ENCODE measurements at places on chromosomes 7 and 10.
A peak's percentile ranks its signal among the peaks of the same experiment; 100 is the strongest.

- DNase-seq: no peak
Observed at GRCh38 chr7:35630024-35630972, 64.6 kb downstream of the HERPUD2 start.

DNA sequence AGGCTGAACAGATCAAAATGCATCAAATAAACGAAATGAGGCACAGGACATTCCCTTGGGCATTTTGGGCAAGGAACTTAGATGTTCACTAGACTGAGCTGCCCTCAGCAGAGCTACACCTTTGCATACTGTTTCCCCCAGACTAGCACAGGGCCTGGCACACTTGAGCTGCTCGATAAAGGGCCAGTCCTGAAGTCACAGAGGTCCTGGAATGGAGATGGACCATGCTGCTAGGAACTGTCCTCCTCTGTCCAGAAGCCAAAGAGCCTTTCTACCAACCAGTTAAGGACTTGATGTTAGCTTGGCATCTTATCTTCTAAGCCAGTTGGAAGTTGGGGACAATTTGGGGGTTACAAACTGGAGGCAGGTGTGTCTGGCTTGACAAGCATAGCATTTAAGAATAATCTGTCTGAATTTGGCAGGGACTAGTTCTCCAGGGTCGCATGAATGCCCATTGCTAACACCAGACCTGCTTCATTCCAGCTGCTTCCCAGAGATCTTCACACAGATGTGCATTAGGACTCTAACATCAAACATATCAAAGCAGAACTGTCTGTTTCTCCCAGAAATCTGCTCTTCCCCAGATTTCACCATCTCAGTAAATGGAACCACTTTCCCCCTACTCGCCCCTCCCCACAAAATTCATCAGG, 152.2 kb upstream of the PDE1C start:
- DNase-seq: no peak

DNA sequence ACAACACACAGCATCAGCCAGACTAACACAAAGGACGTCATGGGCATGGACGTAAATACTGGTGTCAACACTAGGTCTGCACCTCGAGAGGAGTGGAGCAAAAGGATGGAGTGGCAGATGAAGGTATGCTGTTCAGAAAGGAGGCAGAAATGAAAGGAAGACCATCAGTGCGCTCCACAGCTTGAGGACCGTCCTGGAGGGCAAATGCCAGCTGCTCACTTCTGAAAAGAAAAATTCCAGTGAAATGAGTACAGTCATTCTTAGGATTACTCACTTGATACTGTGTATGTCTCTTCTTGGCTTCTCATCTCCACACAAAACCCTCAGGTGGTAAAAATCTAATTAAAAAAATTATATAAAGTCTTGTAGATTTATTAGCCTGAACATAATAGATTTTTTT, 44.8 kb downstream of the EGFR start:
- DNase-seq: no peak

DNA sequence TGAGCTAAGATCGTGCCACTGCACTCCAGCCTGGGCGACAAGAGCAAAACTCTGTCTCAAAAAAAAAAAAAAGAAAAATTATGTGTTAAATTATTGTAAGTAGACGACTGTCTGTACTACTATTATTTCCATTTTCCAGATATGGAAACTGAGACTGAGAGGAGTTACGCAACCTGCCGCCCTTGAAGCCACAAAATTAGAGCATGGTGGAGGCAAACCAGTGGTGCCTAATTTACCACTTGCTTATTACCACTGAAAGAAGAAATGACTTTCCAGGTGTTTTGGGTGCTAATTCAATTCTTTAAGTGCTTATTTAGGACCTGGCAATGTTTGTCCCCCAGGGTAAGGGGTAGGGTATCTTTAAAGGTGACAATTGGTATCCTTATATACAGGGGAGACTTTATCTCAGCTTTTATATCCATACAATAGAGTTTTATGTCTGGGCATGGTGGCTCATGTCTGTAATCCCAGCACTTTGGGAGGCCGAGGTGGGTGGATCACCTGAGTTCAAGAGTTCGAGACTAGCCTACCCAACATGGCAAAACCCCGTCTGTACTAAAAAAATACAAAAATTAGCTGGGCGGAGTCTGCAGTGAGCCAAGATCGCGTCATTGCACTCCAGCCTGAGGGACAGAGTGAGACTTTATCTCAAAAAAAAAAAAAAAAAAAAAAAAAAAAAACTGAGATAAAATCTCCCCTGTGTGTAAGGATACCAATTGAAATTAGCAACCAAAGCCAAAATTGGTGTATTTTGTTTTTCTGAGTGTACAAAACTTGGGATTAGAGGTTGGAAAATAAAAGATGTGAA, 16.6 kb upstream of the CAMK1D start:
- DNase-seq: no peak

DNA sequence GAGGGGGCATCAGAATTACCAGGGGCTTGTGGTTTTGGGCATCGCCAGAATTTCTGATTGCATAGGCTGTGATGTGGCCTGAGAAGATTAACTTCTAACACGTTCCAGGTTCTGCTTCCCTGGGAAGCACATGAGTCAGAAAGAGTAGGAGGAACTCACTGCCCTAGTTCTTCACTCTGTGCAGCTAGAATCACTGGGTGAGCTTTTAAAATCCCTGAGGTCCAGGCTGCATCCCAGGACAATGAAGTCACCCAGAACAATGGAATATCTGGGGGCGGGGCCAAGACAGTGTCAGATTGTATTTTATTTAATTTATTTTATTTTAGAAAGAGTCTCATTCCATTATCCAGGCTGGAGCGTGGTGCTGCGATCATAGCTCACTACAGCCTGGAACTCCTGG, 636.5 kb downstream of the CALN1 start:
- no peak for DNase-seq

DNA sequence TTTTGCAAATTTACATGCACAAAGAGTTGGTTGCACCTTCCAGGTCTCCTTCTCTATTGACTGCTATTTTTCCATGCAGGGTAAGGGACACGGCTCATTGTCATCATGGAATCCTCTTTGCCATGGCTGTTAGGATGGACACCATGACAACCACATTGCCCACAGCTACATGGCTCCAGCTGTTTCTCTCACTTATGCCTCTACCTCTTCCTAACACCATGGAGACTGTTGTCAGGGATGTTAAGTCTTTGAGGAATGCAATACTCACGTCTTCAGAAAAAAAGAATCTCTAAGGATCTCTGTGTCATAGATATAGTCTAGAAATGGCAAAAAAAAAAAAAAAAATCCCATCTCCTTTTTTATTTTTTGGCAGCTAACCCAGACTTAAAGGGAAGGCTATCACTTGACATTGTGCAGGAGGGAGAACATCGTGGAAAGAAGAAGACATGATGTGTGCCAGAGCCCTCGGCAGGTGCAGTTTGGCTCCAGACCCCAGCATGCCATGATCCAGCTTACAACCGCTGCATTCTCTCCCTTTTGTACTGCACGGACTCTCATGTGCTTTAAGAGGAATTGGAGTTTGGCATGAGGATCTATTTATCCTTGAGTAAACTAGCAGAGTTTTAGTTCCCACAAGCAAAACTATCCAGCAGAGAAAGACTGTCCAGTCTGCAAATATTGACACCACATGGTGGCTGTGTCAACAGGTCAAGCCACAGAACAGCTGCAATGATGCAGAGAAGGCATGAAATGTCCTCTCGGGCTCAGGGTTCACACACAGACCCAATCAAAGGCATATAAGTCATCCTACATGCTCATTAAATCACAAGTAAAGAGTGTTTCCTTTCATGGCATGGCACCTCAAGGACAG, 70.8 kb downstream of the FRMD4A start:
- no peak for DNase-seq

DNA sequence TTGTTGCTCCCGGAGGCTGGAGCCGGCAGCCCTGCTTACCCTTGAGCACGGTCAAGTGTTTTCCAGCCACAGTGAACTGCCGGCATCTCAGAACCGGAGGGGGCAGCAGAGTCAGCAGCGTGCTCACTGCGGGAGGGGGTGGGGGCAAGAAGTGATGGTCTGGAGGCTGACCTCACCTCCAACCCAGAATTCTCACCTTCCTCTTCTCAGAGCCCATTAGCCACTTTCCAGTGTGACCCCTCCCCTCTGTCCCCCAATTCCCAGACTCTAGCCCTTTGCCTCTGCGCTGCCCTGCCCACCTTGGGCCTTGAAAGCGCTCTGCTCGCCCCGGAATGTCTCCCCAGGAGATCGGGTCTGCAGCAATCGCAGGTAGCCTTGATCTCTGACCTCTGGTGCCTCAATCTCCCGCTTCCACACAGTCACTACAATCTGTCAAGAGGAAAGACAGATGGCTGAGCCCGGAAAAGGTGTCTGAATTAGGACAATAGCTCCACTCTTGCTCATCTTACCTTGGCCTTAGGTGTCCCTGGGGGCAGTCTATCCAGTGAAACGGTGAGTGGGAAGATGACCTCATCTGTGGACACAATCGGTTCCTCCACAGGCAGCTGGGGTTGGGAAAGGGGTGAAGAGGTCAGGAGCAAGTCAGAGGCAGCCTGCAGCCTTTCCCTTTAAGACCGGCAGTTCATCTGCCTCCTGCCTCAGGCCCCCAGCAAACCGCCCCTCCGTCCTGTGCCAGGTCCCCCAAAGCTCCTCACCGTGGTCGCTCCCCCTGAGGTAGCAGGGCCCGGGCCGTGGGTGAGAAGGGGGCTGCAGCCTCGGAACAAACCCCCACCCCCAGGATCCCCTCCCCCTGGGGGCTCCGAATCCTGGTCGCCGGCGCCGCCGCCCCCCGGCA, 942 bp downstream of the TRAPPC14 start:
- peak; percentile 88 for DNase-seq

DNA sequence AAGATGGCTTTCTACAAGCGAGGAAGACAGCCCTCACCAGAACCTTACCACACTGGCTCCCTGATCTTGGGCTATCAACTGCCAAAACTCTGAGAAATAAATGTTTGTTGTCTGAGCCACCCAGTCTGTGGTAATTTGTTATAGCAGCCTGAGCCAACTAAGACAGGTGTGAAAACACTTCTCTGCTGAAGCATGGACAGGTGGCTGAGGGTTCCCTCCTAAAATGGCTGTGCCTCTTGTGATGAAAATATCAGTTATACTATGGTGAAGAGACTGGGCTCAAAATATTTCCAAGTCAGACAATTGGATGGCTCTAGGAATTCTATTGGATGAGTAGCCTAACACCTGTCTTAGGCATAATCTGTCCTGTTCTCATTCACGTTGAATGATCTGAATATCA, 78.1 kb downstream of the CDK1 start:
- no peak for DNase-seq

DNA sequence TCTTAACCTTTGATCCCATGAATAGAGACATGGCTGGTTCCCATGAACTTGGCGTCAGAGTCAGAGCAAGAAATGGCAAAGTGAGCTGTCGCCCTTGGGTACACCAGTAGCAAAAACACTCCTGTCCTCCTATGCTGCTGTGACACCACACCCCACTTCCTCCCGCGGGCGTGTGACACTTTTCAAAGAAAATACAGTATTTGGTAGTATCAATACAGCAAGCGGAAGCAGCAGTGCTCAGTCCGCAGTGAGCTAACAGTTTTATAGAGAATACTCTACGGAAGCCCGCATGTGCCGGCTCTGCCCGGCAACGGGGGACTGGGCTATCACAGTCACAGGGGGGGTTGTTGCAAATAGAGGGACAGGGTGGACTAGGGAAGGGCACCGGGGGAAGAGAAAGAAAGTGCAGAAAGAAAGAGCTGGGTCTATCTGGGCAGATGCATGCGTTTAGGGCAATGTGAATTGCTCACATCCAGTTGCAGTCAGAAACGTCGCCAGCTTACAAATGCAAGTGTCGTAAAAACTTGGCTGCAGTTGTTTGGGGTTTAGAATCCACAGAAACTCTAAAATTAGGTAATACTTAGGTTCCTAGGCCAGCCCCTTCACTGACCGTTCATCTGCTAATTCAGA, 49.8 kb downstream of the PRKCQ start:
- no peak for DNase-seq

- no peak for DNase-seq
Observed at GRCh38 chr10:95434583-95434982, 126.6 kb downstream of the SORBS1 start.

DNA sequence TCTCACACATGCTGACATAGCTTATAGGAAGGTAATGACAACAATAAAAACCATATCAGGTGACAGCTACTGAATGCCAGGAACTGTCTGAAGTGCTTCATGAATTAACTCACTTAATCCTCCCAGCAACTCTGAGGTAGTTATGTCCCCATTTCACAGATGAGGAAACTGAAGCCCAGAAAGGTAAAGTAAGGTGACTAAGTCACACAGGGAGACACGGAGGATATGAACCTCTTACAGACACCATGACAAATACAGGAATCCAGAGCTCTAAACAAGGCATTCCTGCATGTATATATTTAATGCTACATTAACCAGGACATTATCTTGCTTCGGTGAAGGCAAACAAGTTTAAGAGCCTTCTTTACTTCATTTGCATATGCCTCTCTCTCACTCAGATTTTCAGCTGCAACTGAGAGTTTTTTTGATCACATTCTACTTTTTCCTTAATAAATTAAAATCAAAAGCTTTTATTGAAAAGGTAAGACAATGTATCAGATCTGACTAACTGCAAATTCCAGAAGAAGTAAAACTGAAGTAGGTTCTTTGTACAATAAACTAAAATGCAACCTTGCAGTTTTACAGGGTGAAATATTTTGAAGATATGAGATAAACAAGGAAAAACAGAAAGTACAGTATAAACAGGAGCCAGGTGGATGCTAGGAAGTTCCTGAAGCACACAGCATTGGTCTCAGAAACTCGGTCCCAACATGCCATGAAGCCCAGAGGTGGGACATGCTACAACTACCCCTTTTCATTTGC, 79.5 kb downstream of the SGMS1 start:
- no peak for DNase-seq

GRCh38 chr10:131056781-131057180, 254.7 kb downstream of the TCERG1L start:
- no peak for DNase-seq

GRCh38 chr10:95759233-95759826, 3.4 kb downstream of the ENTPD1 start:
- DNase-seq: no peak

GRCh38 chr7:2072042-2072441, 160.7 kb downstream of the MAD1L1 start:
- DNase-seq: no peak

DNA sequence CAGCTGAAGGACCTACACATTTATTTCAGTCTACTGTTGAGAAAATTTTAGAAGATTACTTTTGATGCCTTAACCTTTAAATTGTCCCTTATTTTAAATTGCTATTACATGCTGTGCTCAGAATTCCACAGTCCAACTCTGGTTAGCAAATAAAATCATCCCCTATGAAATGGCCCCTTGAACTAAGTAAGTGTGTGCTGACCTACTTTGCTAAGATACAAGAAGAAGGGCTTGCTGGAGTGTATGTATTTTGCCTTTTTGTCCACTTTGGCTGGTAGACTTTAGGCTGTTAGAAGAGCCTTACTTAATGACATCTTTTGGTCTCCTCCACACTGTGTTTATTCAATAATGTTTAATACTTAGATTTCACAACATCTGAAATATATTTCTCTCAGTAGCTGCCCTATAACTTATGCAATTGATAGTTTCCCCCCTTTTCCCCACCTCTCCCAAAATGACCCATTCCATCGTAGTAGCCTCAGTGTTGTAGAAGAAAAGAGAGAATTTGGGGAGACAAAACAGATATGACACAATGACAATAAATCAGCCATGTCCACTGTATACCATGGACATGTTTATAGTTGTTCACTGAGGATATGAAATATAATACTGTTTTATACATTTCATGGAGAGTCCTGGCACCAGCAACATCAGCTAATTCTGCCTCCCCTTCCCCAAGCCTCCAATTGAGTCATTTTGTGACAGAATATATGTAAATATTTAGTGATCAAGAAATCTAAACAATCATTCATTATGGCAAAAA, 107.8 kb upstream of the ASAH2 start:
- DNase-seq: no peak

Data from K562 (cell line).